Aorta (tissue), 5 donors: ENCODE measurements at places on chromosomes 3 and 15. TPM values are rescaled to one million over a fixed set of nuclear protein-coding genes. Genes with fewer than 3 reads are reported as not detected.

DNA sequence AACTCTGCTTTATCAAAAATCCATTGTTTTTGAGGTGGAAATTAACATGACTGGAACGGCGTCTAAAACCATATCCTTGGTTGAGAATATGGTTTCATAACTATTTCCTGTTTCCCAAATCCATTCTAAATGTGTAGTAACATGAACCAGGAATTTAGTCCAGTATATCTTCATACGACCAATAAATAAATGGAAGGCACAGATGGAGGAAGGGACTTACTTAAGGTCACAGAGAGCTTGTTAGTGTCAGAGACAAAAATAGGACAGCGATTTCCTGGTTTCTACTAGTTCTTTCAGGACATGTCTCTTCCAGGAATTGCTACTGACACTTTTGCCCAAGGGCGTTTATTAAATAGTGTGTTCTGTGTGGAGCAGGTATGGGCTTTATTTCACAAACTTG is 41.2 kb downstream of the HES1 start:
- no peak overlapping the region for H3K27ac ChIP-seq
- no peaks in the 10 kb centered on the region for H3K4me1 ChIP-seq
- no peaks in the 10 kb centered on the region for H3K36me3 ChIP-seq
- no peak for DNase-seq
- no peaks in the 10 kb centered on the region for H3K27me3 ChIP-seq

DNA sequence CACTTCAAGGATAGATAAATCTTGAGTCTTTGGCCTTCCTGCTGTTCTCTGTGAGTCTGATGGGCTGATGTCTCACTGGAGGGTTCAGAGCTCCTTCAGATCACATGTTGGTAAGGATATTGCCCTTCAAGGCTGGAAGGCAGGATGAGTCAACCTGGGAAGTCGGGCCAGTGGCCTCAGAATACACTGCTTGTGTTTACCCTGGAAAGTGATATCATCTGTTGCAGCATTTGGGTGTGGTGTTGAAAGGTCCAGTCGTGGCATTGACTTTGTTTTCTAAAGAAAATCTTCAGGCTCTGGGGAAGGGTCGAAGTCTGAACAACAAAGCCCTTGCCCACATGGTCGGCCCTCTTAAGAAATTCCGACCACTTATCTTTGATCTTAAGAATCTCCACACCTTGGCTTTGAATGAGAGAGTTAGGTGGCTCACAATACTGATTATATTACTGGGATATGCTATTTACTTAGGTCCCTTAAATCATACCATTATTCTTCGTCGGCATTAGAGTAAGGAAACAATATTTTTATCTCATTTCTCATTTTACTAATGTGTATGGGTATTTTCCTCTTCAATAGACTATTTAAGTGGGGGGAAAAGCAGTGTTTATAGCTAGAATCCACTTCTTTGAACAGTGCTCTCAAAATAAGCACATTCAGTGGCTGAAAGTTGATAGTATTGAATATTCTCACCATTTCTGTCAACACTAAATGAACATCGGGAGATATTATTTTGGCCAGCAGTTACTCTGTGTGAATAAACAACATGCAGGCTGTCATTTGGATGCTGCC is 303.9 kb upstream of the RASGRP1 start:
- H3K4me3 ChIP-seq: no peak overlapping the region
- H3K27ac ChIP-seq: no peak overlapping the region
- no peaks in the 10 kb centered on the region for H3K4me1 ChIP-seq
- peak; percentile 56 for DNase-seq

- no peak for DNase-seq
These were observed 1.1 kb upstream of the GPR149 start for GRCh38 chr3:154431043-154431442.

Gene CD96
- 1.8 TPM for total RNA-seq

Gene STAG1
- 63.6 TPM for total RNA-seq
